NCI-H1930 (cell line): ENCODE measurements at places on chromosomes 12 and 14.

DNA sequence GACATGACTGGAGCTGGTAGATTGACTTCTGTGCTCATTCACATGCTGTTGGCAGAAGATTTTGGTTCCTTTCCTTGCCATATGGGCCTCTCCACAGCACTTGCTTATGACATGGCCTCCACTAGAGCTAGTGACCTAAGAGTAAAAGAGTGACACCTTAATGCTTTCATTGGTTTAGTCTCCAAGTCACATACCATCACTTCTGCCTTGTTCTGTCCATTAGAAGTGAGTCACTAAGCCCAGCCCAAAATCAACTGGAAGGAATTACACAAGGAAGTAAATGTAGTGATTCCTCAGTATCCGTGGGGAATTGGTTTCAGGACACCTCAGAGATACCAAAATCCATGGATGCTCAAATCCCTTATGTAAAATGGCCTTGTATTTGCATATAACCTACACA, 81.3 kb downstream of the PPHLN1 start:
- DNase-seq = no peak

GRCh38 chr12:70557583-70558191, 79.5 kb downstream of the PTPRB start:
- DNase-seq = no peak

GRCh38 chr14:100573002-100573756, 14.0 kb downstream of the BEGAIN start:
- no peak for DNase-seq

DNA sequence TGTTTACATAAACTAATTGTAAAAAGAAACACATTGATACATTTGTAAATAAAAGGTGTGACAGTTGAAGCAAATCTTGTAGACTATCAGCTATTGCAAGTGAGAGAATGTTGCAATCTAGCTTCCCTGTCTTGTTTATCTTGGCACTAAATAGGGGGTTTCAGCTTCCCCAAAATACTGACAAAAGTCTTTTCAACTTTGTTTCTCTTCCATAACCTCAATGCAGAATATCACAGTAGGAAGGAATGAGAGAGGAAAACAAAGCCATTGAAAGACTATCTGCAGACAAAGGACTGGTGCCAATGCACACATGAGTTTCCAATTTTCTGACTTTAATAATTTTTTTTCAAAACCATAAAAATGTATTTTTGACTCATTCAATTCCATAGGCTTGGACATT, 886.2 kb upstream of the MGAT4C start:
- no peak for DNase-seq

- no peak for DNase-seq
These were observed 34.8 kb downstream of the NFKBIA start for GRCh38 chr14:35369701-35370191.

- no peak for DNase-seq
These were observed 16.2 kb downstream of the KIF21A start for GRCh38 chr12:39426636-39427240.

DNA sequence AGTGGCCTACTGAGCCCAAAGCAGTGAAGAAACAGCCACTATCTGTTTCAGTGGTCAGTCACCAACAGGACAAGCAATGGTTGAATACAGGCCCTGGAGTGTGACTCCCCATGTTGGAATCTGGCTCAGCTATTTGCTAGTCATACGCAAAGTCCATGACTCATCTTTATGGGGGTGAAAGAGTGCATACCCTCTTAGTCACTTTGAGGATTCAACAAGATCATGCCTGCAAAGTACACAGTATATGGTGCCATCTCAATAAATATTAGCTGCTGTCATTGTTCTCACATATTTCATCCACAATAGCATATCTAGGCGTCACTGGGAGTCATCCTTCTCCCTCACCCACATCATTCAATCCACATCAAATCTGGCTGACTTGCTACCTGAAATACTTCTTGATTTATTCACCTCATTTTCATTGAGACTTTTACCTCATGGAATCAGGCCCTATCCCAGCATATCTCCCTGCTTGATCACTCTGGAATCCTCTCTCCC, 26.4 kb upstream of the STAB2 start:
- DNase-seq = no peak

GRCh38 chr12:74152370-74152769, 385.3 kb upstream of the ATXN7L3B start:
- DNase-seq = no peak
